Left colon (tissue), 2 donors: ENCODE measurements at places on chromosomes 1 and 21. TPM values are rescaled to one million over a fixed set of nuclear protein-coding genes. Genes with fewer than 3 reads are reported as not detected.

The FCRL5 gene
- total RNA-seq = 2.2 TPM

The WRAP73 gene
- total RNA-seq = 20.1 TPM

The IGSF9 gene
- total RNA-seq = 31.5 TPM

The PRSS38 gene
- total RNA-seq = not detected

The SYCP1 gene
- not detected for total RNA-seq

The SLC1A7 gene
- total RNA-seq = 1.1 TPM

The FAM177B gene
- total RNA-seq = 19.1 TPM

The C21orf58 gene
- 4.6 TPM for total RNA-seq

The PIK3C2B gene
- total RNA-seq = 82.0 TPM

DNA sequence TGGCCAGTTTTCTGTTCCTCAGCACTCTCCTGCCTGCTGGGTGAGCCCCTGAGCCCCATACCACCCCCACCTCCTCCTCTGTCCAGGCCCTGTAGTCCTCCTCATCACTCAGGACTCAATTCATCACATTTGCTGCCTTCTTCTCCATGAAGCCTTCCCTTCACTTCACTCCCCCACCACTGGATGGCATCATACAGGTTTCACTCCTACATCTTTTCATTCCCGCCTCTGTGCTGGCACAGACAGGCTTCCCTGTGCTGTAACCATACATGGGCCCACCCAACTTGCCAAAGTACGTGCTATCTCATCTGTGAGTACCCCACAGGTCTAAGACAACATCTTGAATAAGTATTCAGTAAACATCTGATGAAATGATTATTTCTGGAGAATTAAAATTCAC is 56.9 kb downstream of the SLC45A1 start:
- peak; percentile 38 for DNase-seq

DNA sequence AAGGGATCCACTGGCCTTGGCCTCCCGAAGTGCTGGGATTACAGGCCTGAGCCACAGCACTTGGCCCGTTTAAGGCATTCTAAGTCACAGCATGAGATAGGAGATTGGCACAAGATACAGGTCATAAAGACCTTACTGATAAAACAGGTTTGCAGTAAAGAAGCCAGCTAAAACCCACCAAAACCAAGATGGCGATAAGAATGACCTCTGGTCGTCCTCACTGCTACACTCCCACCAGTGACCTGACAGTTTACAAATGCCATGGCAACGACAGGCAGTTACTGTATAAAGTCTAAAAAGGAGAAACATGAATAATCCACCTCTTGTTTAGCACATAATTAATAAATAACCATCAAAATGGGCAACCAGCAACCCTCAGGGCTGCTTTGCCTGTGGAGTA is 33.3 kb upstream of the RCC2 start:
- no peak for DNase-seq

GRCh38 chr1:227547310-227548118 is 15.8 kb upstream of the ZNF678 start:
- no peak for DNase-seq

DNA sequence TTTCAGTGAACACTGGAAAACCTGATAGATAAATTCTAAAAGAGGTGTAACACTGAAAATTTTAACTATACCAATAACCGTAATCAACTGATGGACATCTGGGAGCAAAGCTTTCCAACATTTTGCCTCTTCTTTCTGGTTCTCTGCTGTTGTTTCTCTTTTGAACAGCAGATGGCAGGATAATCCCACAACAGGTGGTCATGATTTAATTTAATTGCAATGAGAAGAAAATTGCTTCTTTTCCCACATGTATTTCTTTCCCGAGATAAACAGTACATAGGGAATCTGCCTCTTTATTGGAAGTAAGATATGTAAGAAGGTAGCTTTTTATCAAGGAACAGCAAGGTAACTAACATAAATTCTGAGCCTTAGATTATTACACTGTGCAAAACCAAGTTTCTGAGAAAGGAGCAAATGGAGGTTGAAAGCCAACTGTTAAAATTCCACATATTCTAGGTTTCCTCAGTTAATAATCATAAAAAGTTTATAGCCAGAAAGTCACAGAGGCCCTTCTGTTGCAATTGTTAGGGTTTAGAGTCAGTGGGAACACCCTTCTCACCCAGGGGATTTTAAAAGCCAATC is 72.9 kb downstream of the RPS6KA1 start:
- DNase-seq = no peak

- no peak for DNase-seq
Observed at GRCh38 chr1:153816283-153816889, 41.2 kb downstream of the SLC27A3 start.

- peak; percentile 41 for DNase-seq
Observed at GRCh38 chr1:88731475-88732269, 47.6 kb downstream of the PKN2 start.

DNA sequence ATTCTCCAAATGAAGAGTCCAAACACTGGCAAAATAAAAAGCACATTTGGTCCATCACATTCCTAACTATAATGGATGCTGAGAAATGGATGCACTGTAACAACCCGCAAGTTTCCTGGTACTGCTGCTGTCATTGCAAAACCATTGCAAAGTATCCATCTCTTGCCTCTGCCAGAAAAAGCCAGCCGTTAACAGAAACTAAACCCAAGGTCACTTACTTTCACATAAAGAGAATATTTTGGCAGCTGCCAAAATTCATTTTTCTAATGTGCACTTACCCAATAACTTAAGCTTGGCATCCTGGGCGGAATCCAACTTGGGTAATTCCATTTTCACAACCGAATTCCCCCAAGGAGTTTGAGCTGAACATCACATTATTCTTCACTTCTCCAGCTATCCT is 77.0 kb upstream of the LRRC8D start:
- no peak for DNase-seq

DNA sequence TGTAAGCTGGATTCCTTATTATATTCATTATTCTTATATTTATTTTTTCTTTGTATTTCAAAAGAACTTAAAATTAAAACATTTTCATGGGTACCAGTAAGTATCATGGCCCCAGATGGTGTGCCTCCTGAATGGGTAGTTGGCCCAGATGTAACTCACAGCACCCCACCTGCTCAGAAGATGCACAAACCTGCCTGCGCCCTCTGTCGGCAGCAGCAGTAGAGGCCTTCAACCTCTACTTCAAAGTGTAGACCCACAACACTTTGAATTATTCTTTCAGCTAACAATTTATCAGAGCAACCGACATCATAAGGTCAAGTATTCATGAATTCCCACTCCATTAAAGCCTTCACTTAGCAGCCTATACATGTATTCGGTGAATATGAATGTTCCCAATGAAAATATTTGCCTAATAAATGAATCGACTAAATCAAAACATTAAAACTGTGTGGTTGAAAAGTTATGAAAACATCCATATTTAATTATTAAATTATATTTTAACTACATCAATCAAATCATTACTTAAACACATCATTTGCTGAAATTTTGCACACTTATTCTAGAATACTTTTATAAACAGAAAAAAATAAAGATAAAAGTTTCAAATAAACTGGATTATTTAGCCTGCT is 25.4 kb downstream of the PIGM start:
- DNase-seq = peak; percentile 87

GRCh38 chr1:216223486-216223885 is 199.8 kb downstream of the USH2A start:
- DNase-seq = no peak

GRCh38 chr1:151510020-151510405 is 1.2 kb upstream of the CGN start:
- peak; percentile 84 for DNase-seq

DNA sequence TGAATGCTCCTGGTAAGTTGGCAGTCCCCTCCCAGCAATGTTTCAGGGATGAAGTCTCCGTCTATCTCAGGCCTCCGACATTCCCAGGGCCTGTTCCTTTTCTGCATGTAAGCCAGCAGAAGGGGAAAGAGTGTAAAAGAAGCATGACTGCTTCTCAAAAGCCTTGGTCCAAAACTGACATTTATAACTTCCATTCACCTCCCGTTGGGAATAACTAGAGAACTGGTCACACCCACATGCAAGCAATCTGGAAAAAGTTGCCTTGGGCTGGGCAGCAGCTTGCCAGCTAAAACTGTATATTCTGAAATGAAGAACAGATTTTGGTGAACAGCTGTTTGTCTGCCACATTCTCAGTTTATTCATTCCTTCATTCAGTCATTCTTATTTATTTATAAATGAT is 24.2 kb upstream of the NPL start:
- no peak for DNase-seq

DNA sequence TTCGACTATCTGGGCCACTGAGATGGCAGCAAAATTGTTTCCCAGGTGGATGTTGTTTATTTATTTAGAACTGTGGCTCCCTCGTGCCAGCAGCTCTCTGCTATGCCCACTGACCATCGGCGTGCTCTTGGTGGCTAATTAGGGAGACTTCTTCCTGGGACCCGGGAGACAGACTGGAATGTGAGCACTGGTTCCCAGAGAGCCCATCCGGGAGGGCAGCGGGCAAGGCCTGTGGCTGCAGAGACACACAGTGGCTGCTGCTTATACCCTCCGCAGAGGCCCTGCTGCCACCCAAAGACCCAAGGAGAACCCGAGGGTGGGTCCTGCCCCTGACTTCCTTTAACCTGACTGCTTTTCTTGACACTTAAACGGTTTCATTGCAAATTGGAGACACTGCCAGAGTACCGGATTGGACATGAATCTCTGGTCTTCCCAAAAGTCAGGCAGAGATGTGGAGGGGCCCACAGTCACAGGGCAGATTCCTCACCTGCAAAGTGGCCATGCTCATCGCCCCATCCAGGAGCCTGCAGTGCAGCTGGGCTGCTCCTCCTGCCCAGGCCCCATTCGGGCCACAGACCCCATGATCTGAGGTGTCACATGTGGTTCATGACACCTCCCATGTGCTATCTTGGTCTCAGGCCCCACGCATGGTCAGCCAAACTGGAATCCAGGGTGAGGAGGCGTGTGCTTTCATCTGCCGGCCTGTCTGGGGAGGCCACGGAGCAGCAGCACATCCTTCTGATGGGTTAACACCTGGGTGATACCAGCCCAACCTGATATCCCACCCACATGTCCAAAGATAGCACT is 5.7 kb upstream of the MATN1 start:
- DNase-seq = no peak

GRCh38 chr1:66274634-66275033 is 259.3 kb upstream of the SGIP1 start:
- no peak for DNase-seq

- peak; percentile 48 for DNase-seq
Observed at GRCh38 chr1:228860911-228861831, 125.9 kb downstream of the RHOU start.

DNA sequence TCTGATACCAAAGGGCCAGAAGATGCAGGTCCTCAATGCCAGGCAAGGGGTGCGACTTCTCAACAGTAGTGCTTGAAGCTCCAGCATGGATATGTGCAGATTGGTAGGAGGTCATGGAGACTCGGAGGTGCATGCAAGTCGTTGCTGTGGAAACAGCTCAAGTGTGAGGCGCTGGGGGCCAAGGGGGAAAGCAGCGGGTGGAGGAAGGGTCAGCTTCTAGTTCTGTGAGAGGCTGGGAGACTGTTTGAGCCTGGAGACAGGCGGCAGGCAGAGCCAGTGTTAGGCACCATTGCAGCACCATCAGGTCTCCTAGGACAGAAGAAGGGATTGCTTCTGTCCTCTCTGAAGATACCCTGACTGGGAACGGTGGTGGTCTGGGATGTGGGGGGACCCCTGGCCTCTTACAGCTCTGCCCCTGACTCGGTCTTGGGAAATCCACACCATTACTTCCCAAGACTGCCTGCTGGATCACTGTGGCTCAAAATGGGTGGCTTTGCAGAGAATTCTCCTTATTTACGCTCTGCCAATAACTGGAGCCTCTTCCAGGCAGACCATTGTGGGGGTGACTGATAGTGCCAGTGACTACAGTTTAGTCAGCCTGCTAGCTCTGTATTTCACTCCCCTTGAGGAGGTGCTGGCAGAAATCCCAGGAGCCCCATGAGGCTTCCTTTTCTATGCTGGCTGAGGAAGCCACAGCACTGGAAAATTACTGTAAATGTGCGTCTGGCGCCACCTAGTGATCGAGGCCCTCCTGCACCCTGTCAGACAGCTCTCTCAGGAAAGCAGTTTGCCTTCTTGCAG is 46.3 kb upstream of the VANGL1 start:
- peak; percentile 63 for DNase-seq

GRCh38 chr1:229344937-229345684 is 2.3 kb upstream of the CCSAP start:
- DNase-seq = no peak

DNA sequence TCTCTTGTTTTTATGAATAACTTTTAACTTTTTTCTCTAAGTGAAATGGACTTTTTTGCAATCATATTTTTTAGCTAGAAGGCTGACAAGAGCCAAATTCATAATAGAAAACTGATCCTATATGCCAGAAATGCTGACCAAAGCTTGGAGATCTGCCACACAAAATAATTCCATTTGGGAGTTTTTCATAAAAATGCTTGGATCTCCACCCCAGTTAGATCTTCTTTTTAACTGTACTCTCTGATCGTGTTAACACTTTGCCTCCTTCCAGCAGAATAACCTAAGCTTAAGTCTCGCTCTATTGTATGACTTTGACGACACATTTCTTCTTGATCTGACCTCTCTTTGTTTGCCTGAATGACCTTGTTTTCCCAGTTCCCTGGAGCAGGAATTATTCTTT is 16.8 kb downstream of the FLG2 start:
- DNase-seq = no peak

DNA sequence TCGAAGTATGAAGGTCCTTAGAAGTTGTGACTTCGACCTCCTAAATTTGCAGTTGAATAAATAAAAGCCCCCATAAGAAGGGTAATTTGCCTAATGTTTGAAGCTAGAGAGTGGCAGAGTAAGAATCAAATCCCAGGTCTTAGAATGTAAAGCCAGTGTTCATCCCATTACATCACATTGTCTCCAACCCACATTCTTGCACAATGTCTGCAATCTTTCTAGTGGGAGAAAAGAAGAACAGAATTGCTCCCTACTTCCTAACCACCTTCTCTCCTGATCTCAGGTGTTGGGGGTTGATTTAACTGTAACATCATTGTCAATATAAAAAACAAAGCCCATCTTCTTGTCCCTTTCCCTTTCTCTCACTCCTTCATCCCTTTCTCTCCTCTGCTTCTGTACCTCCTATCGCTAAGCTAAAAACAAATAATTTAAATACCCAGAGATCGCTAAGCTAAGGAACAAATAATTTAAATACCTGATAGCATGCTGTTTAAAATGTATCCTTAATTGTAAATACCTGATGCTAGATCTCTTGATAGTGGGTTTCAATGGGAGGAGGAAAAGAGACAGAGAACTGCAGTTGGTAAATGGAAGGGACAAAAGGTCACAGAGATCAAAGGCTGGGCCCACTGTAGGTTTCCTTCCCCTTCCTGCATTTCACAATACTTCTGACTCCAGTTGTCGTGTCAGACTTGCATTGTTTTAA is 32.1 kb upstream of the CCDC190 start:
- DNase-seq = no peak

DNA sequence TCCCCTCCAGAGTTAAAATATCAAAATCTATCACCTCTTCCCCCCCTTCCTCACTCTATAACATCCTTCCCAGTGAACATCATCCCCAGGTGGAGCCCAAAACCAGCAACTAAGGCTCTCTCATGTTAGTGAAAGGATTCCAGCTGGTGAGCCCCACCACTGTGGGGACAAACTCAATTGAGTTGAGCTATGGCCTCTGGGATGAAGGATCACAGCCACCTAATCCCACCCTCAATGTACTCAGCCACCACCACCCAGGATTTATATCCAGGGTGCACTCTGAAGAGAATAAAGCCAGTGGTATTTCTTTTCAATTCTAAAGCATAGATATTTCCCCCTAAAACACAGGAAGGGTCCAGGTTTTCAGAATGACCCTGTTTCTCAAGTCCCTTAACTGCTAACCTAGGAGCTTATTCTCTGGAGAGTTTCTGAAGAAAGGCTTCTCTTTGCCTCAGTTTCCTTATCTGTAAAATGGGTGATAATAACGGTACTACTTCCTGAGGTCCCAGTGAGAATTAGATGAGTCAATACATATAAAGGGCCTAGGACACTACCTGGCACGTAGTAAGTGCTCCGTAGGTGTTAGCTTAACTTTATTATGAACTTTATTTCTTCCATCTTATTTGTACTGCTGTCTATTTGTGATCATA is 15.6 kb upstream of the BOLA1 start:
- DNase-seq = no peak
